ENCODE measurements at places on chromosomes 11 and 22.

DNA sequence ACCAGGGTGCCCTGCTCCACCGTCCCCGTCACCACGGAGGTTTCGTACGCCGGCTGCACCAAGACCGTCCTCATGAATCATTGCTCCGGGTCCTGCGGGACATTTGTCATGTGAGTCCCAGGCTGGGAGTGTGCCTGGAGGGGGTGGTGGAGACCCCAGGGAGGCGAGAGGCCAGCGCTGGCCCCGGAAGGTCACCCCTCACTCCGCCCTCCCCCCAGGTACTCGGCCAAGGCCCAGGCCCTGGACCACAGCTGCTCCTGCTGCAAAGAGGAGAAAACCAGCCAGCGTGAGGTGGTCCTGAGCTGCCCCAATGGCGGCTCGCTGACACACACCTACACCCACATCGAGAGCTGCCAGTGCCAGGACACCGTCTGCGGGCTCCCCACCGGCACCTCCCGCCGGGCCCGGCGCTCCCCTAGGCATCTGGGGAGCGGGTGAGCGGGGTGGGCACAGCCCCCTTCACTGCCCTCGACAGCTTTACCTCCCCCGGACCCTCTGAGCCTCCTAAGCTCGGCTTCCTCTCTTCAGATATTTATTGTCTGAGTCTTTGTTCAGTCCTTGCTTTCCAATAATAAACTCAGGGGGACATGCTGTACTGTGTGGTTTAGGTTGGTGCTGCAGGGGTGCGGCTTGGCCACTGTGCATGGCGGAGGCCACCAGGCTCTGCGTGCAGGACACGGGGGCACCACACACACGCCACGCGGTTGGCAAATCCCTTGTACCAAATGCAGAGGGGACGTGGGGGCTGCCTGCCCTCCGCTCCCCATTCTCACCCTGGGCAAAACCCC is 35.4 kb downstream of the MUC2 start:
- no peak for DNase-seq

DNA sequence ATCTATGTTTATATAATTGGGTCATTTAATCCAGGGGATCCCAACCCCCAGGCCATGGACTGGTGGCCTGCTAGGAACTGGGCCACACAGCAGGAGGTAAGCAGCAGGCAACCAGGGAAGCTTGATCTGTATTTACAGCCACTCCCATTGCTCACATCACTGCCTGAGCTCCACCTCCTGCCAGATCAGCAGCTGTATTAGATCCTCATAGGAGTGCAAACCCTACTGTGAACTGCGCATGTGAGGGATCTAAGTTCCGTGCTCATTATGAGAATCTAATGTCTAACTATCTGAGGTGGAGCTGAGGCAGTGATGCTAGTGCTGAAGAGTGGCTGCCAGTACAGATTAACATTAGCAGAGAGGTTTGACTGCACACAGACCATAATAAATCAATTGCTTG is 32.8 kb downstream of the MS4A2 start:
- DNase-seq = no peak

DNA sequence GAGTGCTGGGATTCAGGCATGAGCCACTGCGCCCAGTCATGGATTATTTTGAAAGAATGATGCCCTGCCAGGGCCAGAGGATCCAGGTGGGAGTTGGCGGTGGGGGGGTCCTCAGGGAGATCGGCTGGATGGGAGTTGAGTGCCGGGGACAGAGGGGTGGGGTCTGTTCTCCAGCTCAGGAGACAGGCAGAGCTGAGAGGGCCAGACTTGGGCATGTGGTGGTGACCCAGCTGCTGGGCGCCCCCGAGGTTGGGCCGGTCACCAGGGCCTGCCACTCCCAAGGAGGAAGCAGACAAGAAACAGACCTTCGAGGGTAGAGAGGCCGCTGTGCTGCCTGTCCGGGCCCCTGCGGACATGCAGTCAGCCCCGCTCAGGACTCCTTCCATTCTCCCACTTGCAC is 11.8 kb upstream of the PRODH start:
- DNase-seq = no peak

DNA sequence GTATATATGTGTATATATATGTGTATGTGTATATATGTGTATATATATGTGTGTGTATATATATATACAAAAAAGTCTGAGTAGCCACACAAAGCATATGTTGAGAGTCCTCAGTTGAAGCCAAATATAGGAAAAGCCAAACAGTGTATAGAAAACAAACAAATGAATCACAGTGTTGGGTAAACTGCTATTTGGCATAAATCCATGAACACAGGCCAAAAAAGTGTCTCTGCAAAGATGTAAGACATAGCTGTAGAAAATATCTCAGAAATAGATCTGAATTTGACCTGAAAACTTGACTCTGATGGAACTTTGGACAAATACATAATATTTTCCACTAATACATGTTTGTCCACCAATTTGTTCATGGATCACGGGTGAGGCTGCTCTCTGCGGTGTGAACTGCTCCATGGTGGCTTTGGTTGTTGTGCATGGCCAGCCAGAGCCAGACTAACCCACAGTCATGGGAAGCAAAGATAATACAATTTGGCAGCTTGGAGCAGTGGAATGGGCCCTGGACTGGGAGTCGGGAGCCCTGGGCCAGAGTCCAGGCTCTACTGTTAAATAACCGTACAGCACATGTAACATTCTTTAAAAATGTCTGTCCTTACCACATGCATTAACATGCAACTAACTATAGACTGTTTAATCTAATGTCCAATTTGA is 76.9 kb upstream of the EED start:
- no peak for DNase-seq

DNA sequence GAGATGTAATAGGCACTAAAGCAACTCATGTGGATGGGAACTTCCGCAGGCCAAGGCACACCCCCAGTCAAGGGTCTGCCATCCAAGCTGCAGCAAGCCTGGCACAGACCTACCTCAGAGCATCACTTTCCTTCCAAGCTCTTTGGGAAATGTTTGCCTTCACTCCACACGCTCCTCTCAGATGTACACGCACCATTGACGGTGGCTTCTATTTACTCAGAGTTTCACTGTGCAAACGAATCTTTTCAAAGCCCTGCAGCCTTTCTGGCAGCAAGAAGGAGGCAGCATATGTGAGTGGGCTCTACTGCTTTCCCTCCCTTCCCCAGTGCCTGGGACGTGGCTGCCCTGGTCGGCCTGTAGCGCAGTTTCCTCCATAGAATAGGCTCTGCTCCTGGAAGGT is 60.9 kb upstream of the USP47 start:
- no peak for DNase-seq

- peak; percentile 72 for DNase-seq
Measured at GRCh38 chr11:19558189-19558986, 154.2 kb upstream of the NAV2 start.

DNA sequence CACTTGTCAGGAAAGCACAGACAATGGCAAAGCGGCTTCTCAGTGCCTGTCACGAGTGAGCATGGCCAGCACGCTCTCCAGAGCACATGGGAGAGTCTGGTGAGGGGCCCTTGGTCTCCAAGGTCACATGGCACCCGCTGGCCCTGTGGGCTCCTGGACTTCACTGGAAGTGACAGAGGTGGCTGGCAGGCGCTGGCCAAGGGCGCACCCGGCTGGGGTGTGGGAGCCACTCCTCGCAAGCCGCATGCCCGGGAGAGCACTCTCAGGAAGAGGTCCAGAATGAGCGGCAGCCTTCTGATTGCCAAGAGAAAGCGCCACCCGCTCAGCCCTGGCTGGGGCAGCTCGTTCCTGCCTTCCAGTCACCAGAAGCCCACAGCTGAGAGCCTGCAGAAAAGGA is 17.1 kb upstream of the MOB2 start:
- DNase-seq = no peak

DNA sequence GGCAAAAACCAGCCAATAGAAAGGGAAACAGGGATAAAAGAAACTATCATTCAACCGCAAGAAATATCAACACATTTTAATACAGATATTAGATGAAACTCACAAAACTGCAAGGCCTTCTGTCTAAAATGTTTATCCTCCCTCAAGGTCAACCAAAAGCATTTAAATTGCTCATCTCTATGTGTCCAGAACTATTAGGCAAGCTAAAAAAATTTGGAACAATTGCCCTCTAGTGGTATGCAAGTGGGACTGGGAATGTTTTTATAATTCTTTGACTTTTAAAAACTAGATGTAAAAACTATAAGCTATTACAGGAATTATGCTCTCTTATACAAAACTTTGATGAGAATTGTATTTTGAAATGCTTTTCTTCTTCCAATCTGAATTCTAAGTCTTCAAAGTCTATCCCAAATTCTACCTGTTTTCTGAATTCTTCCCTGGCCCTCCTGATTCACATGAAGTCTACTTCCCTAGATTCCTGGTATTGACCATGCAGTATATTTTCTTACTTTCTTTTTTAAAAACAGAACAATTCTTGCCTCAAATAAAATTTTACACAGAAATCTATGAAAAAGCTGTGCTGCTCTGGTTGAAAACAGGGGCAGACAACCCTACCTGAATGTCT is 4.9 kb downstream of the CWC15 start:
- no peak for DNase-seq

DNA sequence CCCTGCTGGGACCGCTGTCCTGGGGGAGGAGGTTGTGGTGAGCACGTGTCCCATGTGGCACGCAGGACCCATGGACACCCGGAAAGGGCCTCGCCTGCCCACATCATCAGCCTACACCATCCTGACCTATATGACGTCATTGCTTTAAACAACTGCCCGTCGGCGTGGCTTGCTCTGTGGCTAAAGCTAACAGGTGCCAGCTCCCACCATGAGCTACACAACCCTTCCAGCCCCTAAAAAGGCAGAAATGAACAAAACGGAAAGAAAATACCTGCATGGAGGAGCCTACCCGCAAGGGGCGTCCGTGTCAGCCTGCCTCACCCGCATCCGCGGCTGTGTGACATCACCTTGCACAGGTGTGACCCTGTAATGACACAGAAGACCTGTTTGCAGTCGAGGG is 481.8 kb downstream of the BRD1 start:
- DNase-seq = no peak

DNA sequence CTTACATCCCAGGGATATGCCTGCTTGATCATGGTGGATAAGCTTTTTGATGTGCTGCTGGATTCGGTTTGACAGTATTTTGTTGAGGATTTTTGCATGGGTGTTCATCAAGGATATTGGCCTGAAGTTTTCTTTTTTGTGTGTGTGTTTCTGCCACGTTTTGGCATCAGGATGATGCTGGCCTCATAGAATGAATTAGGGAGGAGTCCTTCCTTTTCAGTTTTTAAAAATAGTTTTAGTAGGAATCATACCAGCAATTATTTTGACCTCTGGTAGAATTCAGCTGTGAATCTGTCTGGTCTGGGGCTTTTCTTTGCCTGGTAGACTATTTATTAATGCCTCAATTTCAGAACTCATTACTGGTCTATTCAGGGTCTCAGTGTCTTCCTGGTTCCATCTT is 362.4 kb downstream of the JRKL start:
- DNase-seq = no peak

GRCh38 chr11:65417702-65418430 is 4.7 kb upstream of the NEAT1 start:
- no peak for DNase-seq

DNA sequence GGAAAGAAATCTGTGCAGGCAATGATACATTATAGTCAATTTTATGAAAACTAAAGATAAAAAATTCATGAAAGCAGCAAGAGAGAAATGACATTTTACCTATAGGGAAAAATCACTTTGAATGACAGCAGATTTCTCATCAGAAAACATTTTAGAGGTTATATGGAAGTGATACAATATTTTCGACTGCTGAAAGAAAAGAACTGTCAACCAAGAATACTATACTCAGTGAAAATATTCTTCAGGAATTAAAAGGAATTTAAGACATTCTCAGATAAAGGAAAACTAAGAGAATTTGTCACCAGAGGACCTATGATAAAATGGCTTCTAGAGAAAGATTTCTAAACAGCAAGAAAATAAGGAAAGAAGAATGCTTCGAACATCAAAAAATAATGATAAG is 820.8 kb downstream of the DLG2 start:
- DNase-seq = no peak
